ENCODE measurements at places on chromosomes 12 and 14. TPM values are rescaled to one million over a fixed set of nuclear protein-coding genes. Genes with fewer than 3 reads are reported as not detected.
A peak's percentile ranks its signal among the peaks of the same experiment; 100 is the strongest.

DNA sequence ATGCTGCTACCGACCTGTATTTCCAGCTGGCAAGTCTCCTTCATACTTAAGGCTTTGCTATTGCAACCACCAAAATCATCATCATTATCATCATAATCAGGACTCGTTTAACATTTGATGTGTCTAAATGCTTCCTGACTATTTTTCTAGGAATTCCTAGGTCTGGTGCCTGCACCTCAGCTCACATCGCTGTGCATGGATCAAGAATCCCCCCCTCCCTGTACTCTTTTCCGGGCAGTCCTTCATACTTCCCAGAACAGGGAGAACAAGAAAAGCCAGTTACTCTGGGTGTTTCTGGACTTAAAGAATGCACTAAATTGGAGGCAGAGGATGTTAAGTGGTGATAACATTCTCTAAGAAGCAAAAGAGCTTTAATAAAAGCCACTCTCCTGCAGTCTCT lies 9.4 kb downstream of the ERP27 start:
- DNase-seq: no peak

GRCh38 chr14:55739967-55740648 lies 160.1 kb downstream of the KTN1 start:
- DNase-seq: peak; percentile 69

DNA sequence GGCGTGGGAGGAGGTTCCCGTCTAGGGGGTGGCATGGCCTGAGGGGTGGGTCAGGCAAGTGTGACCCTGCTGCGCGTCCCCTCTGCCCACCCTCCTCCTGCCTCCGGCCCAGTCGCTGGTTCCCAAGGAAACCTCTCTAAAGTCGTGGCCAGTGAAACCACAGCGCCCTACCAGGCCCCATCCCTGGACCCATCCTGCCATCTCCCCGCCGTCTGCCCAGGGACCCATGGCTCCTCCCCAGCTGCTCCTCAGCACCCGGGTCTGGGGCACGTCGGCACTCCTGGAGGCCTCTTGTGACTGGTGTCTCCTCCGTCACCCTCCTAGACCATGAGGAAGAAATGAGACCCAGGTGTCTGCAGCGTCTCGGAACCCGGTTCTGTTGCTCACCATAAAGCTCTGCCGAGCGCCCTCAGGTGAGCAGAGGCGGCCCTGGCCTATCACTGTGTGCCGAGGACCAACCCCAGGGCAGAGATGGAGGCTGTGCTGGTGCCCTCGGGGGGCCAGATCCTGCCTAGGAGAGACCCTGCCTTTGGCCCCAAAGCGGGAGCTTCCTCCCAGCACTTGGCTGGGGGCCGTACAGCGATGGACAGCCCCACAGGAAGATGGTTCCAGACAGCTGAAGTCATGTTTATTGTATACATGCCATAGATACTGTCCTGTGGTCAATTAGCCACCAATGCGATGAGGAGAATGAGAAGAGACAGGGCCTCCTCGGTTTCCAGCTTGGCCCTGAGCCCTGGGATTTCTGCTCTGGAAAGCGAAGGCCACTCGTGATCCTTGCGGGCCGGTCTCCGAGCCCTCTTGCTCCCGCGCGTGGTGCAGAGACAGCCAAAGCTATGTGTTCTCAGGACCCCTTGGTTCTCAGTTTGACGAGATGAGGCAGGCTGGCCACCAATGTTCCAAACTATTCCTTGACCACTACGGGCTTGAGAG lies 222.5 kb upstream of the RTL1 start:
- no peak for DNase-seq

DNA sequence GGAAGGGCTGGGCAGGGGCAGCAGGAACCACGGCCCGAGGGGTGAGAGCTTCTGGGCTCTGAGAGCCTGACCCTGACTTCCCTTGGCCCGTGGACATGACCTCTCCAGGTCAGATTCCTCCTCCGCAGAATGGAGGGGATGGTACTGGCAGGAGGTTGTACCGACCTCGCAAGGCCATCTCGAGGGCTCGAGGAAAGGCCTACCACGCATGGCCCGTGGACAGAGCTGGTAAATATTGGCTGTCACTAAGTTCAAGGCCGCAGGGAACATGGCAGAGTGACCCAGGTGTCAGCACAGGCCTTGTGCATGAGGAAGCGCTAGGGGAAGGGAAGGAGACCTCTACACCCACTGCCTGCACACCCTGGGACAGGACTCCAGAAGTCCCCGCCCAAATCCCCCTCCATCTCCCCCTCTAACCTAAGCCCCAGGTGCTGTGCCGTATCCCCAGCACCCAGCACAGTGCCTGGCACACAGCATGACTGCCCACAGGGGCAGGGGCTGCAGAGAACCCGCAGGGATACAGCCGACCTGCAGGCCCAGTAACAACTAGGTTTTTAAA lies 54.9 kb upstream of the PPP2R5C start:
- DNase-seq: no peak

Gene RTL1
- 0.02 TPM for total RNA-seq
